ENCODE measurements at places on chromosomes 4 and X.

- no peak for DNase-seq
Measured at GRCh38 chr4:121764702-121765367, at the start of gene SMIM43. Gene SMIM43, minus strand, starts transcription at chr4:121765164. Its CDS starts 59 bp downstream, at chr4:121765105.

- DNase-seq = no peak
Measured at GRCh38 chr4:183431614-183432013, 12.8 kb upstream of the CDKN2AIP start.

DNA sequence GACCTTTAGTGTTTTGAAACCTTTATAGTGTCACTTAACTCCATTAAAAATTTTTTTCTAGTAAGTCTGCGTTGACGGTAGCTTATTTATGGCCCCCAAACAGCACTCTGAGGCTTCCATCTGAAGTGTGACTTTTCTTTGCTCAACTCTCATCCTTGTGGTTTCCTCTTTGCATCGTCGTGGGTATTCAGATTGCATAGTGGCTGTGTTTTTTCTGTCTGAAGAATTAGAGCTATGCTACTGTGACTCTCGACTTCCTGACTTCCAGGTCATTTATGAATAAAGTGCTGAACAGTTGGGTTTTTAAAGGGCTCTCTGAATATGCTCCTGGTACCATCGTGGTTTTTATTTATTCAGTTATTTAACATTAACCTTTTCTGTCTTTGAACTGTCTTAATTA is 44.9 kb downstream of the JADE1 start:
- DNase-seq = no peak

DNA sequence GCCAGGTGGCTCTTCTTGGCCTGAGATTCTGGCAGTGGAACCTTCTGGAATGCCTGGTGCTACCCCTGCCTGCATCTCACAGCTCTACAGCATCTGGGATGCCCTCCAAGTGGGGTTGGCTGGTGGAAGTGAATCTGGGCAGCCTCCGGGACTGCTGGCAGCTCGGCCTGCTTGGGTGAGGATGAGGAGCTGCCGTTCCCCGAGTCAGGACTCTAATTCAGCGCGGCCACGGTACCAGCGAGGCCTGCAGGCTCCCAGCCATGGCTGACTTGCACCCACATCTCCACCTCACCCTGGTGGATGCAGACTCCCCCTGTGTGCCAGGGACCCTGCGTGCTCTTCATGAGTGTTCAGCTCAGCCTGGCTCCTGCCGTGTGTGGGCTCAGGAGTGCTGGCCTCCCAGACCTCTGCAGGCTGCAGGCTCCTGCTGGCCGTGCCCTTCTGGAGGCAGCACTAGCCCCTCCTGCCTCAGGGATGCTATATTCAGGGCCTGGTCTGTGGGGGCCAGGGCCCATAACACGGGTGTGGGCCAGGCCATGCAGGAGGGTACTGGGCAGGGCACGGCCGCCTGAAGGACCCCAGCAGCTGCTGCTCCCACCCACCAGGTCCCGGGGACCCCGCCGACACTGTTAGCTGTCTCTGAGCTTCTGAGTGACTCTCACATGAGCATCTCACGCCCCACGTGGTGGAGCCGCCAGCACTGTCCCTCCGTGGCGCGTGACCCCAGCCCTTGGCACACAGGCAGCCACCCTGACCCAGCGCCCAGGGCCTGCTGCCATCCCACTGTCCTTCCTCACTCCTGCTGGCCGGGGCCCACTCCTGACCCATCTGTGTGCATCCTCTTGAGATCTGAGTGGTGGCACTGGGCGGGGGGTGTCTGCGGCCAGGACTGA is 10.6 kb downstream of the UVSSA start:
- no peak for DNase-seq

DNA sequence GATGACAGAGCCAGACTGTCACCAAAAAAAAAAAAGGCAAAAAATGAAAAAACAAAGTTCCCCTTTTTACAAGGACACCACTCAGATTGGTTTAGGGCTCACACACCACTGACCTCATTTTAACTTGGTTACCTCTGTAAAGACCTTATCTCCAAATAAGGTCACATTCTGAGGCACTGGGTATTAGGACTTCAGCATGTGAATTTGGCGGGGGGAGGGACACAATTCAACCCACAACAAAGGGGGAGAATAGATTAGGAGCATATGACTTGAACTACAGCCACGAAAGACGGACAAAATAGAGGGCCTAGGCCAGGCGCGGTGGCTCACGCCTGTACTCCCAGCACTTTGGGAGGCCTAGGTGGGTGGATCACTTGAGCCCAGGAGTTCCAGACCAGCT is 31.0 kb upstream of the ARAF start:
- DNase-seq = no peak

GRCh38 chr4:1300466-1301455 is 11.1 kb downstream of the MAEA start:
- DNase-seq = no peak

GRCh38 chr4:14518136-14518535 is 484.1 kb upstream of the CPEB2 start:
- DNase-seq = no peak

- no peak for DNase-seq
Measured at GRCh38 chrX:115260330-115260729, 26.4 kb upstream of the LRCH2 start.

- DNase-seq = no peak
Measured at GRCh38 chrX:11427453-11428071, 134.3 kb downstream of the AMELX start.

DNA sequence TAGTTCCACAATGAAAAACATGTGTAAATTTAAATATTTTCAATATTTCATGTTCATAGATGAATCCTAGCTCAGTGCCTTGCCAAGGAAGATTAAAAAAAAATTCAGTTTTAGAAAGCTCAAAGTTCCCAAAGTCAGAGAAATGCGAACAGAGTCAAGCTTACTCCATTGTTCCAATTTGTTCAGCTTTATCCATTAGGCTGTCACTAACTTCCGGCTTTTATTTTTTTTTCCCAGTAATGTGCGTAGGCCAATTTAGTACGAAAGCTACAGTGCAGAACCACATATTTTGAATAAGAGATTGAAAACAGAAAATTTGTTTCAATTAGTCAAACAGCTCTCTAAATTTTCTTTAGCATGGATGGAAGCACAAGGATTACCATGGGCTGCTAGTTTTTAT is 23.1 kb upstream of the KLHL2 start:
- DNase-seq = no peak

- no peak for DNase-seq
Measured at GRCh38 chr4:4668355-4669210, 126.7 kb upstream of the STX18 start.

- DNase-seq = no peak
Measured at GRCh38 chrX:133359466-133359865, 55.8 kb downstream of the GPC4 start.

DNA sequence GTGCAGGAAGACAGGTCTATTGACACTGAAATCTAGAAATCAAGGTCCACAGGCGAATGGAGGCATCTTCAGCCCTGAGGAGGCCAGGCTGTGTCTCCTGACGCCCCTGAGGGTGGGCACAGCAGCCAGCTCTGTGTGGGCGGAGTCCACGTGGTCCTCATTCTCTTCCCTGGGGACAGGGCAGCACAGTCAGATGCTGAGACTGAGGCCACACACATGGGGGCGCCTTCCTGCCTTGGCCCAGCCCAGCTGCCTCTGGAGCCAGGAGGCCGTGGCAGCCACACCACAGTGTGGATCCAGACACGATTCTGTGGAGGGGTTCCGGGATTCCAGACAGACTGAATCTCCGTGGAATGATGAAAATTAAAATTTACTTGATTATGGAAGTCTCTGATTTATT is 20.8 kb downstream of the FGFR3 start:
- no peak for DNase-seq

DNA sequence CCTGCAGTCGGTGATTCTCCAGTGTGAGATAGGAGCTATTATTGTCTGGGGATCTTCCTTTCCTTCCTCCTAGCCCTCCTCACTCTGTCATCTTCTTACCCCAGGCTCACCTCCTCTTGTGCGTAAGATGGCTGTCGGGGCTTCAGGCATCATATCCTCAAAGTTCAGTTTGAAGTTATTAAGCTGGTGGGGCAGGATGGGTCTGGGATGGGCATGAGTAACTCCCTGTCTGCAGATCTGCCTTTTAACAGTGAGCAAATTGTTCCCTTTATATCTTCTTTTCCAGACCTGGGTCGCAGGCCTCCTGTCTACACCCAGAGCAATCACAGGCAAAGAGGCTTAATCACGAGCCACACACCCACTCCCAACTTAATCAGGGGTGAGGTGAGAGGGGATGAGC is 900 bp upstream of the MTMR1 start:
- no peak for DNase-seq

- no peak for DNase-seq
Measured at GRCh38 chrX:113275804-113276203, 435.2 kb upstream of the AMOT start.

DNA sequence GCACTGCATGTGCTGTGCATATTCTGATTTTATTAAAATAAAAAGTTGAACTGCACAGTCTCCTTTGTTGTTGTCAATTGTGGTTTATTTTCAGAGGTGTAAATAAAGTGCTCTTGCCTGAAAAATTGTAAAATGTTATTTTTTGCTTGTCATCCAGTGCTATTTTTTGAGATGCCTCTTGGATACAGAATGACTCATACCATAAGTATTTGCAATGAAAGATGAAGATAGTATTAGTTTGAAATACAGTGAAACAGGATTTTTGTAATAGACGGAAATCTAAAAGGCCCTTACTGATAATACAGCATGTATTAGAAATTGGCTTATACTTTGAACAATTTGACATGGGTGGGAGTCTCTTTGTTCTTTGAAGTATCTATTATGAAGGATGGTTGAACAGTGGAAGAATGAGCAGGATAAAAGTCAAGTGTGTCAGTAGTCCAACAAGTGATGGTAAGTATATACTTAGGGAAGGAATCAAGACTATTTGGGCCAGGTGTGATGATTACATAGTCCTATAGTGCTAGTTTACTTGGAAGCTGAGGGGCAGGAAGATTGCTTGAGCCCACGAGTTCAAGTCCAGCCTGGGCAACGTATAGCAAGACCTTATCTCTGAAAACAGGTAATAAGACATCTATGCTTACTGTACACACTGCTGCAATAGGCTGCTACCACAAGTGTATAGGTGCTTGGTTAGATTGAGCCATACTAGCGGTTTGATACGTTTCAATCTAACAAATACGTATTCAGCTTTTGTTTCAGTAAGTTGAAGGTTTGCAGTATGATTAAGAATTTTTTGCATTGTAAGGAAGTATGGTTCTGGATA is 16.4 kb downstream of the DDX3X start:
- no peak for DNase-seq

DNA sequence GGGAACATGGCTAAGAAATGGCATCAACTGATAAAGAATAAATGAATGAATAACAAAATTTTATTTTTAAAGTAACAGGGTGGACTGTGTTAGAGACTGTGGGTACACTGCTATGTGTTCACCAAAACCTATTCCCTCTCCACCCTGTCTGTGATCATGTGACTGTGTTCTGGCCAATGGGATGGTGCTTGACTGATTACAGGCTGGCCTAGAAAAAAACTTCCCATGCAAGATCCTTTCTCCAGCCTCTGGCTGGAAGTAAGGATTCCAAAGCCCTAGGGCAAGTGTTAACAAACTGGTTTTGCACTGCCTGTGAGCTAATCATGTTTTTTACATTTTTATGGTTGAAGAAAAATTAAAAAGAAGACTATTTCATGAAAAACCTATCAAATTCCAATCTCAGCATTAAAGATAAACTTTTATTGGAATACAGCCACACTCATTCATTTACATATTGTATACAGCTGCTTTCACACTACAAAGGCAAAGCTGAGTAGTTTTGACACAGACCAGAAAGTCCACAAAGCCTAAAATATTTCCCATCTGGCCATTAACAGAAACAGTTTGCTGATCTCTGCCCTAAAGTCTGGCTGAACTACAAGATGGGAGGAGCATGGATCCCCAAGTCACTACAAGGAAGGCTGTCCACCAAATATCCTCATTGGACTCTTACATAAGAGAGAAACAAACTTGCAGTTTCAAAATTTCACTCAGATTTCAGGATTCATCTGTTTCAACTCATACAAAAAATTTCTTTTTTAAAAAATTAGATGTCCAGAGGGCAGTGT is 133.2 kb downstream of the ARHGAP6 start:
- no peak for DNase-seq

DNA sequence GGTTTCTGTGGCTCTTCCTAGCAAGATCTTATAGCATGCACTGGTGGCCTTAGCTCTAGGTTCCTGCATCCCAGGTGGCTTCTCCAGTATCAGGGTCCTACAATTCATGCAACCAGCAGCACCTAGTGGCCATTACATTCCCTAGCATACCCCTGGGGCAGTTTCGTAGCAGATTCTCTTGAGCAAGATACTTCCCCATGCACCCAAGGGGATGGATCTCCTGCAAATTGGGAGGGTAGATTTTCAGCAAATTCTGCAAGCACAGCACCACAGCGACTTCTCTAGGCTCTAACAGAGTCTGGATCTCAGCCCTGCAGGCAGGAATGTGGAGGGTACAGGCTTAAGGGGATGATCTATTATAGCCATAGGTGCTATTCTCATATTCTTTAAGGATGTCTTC is 13.1 kb upstream of the SLC9B1 start:
- no peak for DNase-seq

GRCh38 chr4:148477276-148477675 is 35.1 kb upstream of the NR3C2 start:
- DNase-seq = no peak

DNA sequence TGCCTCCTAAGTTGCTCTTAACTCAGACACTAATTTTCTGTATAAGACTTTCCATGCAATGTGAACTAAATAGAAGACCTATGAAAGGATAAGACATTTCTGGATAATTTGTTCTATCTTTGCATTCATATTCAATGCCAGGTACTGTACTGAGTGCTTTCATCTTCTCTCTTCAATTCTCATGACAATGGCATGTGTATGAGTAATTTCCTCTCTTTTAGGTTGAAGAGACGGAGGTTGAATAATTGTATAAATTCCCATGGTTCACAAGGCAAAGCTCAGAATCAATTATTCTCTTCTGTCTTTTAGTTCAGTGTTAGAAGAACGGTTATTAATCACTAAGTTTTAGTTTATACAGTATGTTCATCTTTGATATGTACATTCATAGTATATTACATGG is 29.3 kb upstream of the CFAP299 start:
- no peak for DNase-seq

- no peak for DNase-seq
Measured at GRCh38 chr4:41143311-41144039, 70.9 kb downstream of the APBB2 start.

DNA sequence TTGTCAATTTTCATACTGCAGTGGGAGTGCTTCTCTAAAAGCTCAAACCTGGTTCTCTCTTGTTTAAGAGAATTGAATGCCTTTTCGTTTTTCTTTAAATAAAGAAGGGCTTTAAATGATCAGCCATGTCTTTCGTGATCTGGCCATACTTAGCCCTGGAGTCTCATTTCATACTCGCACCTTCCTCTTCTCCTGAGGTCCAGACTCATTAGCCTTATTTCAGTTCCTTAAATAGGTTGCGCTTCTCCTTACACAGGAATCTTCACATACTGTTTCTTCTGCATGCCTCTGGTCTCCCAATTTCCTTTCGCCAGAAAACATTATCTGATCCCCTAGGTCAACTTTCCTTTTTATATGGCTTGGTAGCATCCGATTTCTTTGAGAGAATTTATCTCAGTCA is 565.6 kb upstream of the TENM3 start:
- DNase-seq = no peak

- DNase-seq = no peak
Measured at GRCh38 chrX:46547857-46548256, 2.6 kb upstream of the ZNF674 start.
